Activated CD4-positive, alpha-beta T cell treated with anti-CD3 and anti-CD28 coated beads, Interleukin-2, Interleukin-6, amounts not matched to agents 100 ng/mL and 50 ng/mL, durations not matched to agents 16 hours and 8 hours (primary cell): ENCODE measurements at places on chromosomes 2 and 18.

DNA sequence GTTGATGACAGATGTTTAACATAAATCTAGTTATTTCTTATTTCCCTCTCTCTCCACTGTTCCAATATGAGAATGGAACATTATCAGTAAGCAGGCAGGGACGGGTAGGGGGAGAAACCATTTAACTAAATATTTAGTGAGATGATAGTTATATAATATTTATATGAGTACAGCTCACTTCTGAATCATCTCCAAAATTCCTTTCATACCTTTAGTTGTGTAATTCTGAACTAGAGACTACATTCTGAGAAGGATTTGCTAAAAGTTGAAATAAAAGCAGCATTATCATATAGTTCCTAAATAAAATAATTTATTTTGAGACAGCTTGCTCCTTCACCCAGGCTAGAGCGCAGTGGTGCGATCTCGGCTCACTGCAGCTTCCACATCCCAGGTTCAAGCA lies 41.4 kb downstream of the B4GALT6 start:
- DNase-seq = no peak

GRCh38 chr18:63236406-63236805 lies 83.2 kb downstream of the BCL2 start:
- DNase-seq = no peak

GRCh38 chr2:217105733-217106649 lies 246.1 kb upstream of the TNP1 start:
- peak; percentile 65 for DNase-seq

GRCh38 chr2:88597168-88597567 lies 30.1 kb downstream of the EIF2AK3 start:
- no peak for DNase-seq

GRCh38 chr2:205833864-205834263 lies 151.6 kb downstream of the NRP2 start:
- DNase-seq = no peak

- DNase-seq = no peak
Observed at GRCh38 chr2:83990636-83991035, 468.4 kb downstream of the SUCLG1 start.

- DNase-seq = no peak
Observed at GRCh38 chr2:48450256-48450655, 79.7 kb upstream of the STON1 start.

GRCh38 chr18:54250846-54251261 lies 18.5 kb upstream of the POLI start:
- peak; percentile 25 for DNase-seq

GRCh38 chr2:95043300-95044093 lies 18.0 kb downstream of the MAL start:
- DNase-seq = peak; percentile 20

- DNase-seq = no peak
Observed at GRCh38 chr2:735670-736218, 58.5 kb upstream of the TMEM18 start.

GRCh38 chr2:33272001-33272400 lies 204.4 kb upstream of the RASGRP3 start:
- DNase-seq = peak; percentile 82

GRCh38 chr2:148305476-148305875 lies 284.6 kb downstream of the MBD5 start:
- DNase-seq = no peak

DNA sequence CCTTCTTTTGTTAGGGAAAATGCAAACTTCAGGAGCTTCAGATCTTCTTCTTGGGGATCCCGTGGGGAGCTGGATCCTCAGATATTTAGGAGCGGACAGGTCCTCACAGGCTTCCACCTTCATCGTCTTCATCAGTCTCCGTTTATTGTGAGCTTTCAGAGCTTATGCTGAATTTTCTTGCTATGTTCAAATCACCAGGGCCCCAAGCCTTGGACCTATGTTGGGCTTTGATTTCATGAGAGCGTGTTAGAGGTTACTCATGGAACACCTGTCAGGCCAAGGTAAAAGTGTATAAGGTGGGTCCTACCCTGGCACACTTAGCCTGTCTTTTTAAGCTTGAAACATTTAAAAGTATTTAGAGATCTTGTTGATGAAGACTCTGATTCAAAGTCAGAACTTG lies 212.9 kb downstream of the FAM210A start:
- no peak for DNase-seq

- peak; percentile 32 for DNase-seq
Observed at GRCh38 chr2:70977605-70978205, 725 bp upstream of the ANKRD53 start.

DNA sequence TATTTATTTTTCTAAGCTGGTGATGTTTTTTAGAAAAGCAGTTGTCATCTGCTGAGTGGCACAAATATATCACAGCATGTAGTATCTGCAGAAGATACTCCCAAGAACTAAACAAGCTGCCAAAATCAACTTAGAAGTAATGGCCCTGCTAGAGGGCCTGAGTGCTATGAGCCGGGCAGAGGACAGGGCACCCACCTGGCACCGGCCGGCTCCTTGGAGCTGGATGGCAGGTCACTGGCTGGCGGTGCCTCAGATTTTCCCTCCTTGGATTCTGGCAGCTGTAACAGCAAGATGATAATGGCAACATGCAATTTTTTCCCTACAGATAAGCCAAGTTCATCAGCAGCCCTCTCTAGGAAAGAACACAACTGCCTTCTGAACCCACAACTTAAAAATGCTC lies 79.7 kb downstream of the EMILIN2 start:
- no peak for DNase-seq

DNA sequence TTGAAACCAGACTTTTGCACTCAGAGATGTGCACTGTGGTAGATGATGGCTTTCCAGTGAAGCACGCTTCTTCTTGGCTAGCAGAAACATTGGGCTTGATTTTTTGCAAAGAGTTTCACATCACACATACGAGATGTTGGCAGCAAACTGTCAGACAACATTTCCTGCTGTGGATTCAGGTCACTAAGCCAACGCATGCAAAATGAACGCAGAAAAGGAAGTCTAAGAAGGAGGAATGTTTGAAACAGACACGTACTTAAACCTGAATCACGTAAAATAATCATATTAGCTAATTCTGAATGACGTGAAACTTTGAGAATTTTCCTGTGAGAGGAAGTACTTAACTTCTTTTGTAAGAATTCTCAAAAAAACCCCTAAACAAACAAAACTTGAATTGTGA lies 88.1 kb downstream of the EPB41L3 start:
- DNase-seq = peak; percentile 21

DNA sequence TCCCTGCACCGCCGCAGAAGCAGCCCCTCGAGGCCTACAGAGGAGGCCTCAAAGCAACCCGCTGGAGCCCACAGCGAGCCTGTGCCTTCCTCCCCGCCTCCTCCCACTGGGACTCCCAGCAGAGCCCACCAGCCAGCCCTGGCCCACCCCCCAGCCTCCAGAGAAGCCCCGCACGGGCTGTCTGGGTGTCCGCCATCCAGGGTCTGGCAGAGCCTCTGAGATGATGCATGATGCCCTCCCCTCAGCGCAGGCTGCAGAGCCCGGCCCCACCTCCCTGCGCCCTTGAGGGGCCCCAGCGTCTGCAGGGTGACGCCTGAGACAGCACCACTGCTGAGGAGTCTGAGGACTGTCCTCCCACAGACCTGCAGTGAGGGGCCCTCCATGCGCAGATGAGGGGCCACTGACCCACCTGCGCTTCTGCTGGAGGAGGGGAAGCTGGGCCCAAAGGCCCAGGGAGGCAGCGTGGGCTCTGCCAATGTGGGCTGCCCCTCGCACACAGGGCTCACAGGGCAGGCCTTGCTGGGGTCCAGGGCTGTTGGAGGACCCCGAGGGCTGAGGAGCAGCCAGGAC lies 31.2 kb downstream of the GPC1 start:
- no peak for DNase-seq

DNA sequence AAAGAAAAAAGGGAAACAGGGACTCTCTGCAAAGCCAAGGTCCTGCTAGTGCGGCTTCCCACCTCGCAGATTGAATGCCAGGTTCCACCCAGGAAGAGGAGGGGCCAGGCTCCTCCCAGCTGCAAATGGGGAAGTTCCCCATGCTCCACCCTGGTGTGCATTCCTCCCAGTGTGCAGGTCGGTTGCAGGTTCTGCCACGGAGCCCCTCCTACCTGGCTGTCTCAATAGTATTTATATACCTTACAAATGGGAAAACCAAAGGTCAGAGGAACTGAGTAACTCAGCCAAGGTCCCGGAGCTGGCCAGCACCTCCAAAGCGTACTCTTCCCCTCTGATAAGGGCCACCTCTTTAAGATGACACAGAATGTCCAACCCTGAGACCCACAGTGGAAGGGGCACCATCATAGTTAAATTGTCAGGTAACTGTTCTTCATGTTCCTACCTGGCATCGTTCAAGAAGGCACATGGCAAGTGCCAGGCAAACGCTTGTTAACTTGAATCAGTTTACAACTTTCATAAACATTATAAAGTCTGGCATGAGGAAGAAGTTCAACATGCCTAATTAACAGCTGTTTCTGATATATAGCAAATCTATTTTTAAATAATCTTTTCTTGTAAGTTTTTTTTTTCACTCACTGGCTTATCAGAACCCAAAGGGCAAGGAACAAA lies 35.5 kb downstream of the POU3F3 start:
- no peak for DNase-seq

DNA sequence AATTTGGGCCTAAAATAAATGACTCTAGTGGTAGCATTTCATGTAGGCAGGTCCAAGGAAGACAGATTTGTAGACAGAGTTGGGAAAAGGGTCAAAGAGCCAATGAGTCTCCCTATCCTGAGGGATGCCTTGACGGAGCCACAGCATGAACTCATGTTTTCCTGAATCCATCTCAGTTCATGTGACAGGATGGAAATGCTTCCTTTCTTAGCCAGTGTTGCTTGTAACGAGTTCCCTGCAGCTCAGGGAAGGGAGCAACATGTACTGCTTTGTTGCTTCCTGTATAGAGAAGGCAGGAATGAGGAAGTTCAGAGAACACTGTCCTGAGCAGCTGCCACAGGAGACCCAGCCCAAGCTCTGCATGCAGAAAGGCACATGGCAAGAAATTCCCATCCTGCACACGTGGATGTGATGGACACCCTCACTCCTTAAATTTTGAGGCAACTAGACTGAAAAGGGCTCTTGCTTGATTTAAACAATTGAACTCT lies 27.9 kb downstream of the TMEM17 start:
- no peak for DNase-seq

DNA sequence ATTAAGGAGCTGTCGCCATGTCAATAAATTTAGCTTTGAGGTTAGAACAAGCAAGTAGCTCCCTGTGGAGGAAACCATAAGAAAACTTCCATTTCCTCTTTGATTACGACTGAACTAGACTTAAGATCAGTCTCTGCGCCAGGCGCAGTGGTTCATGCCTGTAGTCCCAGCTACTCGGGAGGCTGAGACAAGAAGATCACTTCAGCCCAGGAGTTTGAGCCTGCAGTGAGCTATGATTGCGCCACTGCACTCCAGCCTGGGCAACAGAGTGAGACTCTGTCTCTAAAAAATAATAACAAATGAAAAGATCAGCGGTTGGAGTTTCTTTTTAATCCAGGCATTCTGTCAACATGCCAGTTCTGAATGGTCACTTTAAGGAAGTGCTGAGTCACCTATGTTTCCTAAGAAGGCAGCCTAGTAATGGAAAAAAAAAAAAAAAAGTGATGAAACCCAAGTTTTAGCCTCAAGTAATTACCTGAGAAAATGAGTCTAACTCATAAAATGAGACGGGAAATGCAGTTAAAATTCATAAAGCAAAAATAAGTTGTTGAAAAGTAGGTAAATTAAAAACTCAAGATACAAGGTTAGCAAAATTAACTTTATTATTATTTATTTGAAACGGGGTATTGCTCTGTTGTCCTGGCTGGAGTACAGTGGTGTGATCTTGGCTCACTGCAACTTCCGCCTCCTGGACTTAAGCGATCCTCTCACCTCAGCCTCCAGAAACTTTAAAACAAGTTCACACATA lies 10.2 kb downstream of the C18orf32 start:
- no peak for DNase-seq

GRCh38 chr2:215711471-215712034 lies 275.7 kb upstream of the FN1 start:
- DNase-seq = no peak

GRCh38 chr2:117714110-117714509 lies 100.4 kb upstream of the DDX18 start:
- DNase-seq = no peak

- no peak for DNase-seq
Observed at GRCh38 chr2:162267496-162267895, 24.3 kb upstream of the FAP start.

DNA sequence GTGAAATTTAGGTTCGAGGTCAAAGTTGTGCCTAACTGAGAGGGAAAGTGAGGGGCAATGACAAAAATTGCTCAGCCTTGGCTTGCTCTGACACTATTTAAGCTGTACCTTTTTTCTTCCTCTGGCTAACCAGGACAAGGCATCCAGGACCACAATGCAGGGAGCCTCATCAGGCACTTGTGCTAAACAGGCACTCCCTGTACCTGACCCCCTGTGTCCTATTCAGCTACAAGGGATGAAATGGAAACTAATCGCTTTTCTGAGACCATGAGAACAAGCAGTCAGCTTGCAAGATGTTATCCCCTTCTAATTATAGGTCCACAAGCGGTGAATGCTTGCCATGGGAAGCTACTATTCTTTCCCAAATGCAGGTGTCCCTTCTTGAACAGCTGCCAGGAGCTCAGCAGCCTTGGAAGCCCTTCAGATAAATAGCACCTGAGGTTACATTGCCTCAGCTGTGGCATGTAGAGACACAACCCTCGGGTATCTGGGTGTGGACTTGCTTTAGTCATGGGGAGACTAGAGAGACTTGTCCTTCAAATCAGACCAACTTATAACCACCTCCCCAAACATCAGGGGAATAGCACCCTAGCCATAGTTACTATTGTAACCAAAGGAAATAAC lies 19.1 kb upstream of the ITGA6 start:
- no peak for DNase-seq

DNA sequence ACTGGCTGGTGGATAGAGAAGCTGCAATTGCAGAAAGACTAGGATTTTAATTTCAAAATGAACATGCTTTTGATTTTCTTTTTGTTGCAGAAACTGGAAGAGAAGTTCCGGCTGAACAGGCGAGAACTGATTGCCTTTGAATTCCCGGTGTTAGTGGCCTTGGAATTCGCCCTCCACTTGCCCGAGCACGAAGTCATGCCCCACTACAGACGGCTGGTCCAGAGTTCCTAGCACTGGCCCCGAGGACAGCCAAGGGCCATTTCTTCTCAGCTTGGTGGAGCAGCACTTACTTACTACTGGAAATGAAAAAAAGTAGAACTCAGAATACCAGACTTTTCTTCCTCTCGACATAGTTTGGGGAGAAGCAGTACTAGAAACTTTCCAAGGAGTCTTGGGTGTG lies 121.9 kb downstream of the CABLES1 start:
- no peak for DNase-seq
